Retinal pigment epithelial cell (primary cell): ENCODE measurements at places on chromosomes 12 and 14.

DNA sequence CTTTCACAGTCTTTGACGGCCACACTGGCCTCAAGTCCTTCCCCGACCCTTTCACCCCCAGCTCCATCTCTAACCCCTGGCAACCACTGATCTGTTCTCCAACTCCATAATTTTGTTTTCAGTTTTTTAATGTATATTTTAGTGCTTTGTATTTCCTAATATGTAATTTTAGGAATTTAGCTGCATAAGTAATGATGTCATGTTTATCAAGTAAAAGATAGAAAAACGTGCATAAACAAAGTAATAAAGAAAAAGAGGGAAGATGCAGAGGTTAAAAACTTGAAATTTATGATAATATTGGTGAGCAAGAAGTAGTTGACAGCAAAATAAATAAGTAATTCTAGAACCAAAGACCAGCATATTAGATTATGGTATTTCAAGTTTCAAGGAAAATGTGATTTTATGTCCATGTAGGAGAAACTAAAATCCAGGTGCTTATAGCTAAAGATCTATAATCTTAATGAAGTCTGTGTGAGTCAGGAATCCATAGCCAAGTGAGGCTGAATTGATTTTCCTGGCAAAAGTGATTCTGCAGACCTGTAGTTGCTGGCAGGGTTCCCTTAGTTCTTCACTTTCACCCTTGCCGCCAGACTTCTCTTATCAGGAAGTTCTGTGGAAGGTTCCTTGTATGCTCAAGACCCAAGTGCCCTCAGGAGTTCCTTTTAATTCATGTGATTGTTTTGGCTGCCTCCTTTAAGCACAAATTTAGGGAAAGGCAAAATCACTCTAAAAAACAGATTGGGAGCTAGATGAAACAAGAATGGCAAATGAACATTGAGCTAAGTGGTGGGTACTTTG lies 24.4 kb downstream of the FBXW8 start:
- DNase-seq: no peak

GRCh38 chr14:54564868-54565784 lies 1.8 kb upstream of the SAMD4A start:
- peak; percentile 47 for DNase-seq

- no peak for DNase-seq
These were observed 2.8 kb downstream of the FBXO21 start for GRCh38 chr12:117187421-117187820.

DNA sequence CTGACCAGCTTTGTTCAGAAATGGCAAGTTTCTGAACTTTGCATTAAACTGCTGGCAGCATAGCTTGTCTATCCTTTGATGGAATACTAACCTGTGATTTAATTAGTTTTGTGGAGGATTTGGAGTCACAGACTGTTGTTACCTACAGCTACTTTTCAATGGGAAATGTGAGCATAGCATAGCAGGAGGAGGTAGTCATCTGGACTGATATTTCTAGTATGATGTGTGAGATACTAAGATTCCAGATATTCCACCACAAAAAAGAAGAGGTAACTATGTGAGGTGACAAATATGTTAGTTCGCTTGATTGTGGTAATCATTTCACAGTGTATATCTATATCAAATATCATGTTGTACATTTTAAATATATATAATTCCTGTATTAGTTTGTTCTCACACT lies 833.0 kb downstream of the SLC6A15 start:
- no peak for DNase-seq

GRCh38 chr12:118480235-118480634 lies 103.9 kb downstream of the SUDS3 start:
- DNase-seq: no peak

- no peak for DNase-seq
These were observed 89.8 kb downstream of the B4GALNT3 start for GRCh38 chr12:549476-550082.

DNA sequence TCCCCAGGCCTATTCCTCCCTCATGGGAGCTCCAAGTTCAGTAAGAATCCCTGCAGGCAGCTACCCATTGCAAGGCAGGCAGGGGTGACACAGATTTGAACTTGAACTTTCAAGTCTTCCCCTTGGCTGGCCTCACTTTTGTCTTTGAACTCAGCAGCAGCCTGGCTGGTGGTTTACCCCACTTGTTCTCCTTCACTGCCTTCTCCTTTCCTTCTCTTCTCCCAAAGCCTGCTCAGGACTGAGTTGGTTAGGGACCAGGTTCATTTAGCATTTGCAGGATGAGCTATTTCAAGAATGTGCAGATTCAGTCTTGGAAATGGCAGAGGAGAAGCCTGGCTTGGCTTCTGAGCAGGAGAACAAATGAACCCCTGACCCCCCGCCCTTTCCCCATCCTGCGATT lies 67.7 kb upstream of the TBX3 start:
- DNase-seq: no peak

DNA sequence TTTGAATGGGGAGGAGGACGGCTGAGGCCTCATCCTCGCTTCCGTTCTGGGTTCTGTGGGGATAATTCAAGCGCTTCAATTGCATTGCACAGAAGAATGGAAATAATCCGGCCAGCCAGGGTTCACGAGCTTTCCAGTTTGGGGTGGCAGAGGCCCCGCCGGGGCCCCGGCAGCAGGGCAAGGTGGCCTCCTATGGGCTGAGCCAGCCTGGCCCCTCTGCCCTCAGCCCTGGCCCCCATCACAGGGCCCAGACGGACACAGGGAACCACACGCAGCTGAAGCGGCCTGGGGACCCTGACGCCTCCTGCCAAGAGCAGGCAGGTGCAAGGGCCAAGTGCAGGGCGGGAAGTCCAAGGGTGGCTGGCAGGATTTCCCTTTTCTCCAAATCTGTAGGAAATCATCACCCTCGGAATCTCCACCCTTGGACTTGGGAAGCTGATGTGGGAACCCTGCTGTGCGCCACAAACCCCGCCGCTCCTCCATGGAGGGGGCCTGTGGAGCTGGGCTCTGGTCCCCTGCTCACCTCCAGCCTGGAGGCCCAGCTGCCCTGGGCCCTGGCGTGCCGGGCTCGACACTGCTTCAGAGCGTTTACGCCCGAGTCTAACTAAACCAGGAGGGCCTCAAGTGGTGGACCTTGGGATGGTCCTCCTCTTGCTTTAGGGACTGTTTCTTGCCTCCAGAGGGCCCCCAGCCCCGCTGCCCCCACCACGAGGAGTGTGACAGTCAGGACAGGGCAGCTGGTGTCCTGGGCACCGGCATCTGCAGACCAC lies 78.4 kb downstream of the MOK start:
- DNase-seq: no peak

- DNase-seq: no peak
These were observed 238.1 kb downstream of the APAF1 start for GRCh38 chr12:98883231-98883630.

- DNase-seq: no peak
These were observed 109.6 kb downstream of the EML5 start for GRCh38 chr14:88683119-88683518.

GRCh38 chr12:22409377-22410164 lies 75.1 kb upstream of the ST8SIA1 start:
- no peak for DNase-seq
